PC-9 (cell line): ENCODE measurements at places on chromosomes 2 and 18. TPM values are rescaled to one million over a fixed set of nuclear protein-coding genes. Genes with fewer than 3 reads are reported as not detected.

DNA sequence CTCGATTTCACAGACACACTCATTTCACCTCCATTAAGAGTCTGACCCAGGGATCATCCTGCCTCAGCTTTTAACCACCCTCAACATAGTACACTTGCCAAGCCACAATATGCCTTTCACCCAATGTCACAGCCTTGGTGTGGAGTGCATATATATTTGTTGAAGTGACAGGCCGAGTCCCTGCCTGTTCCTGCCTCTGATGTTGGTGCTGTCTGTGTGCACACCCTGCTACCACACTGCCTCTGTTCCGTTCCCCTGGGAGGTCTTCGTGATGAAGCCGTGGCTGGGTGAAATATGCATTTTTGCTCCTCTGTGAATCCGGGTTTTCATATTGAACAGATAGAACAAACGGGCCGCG lies 90.3 kb downstream of the RNF144A start:
- no peak for DNase-seq
- H3K27ac ChIP-seq = no peak overlapping the region
- no peaks in the 10 kb centered on the region for H3K27me3 ChIP-seq

GRCh38 chr2:191629976-191630712 lies 47.8 kb upstream of the NABP1 start:
- peaks cover 70% of the 10 kb centered on the region for H3K4me1 ChIP-seq
- H3K36me3 ChIP-seq = no peaks in the 10 kb centered on the region
- no peak overlapping the region for H3K27ac ChIP-seq
- DNase-seq = no peak
- H3K27me3 ChIP-seq = no peaks in the 10 kb centered on the region

DNA sequence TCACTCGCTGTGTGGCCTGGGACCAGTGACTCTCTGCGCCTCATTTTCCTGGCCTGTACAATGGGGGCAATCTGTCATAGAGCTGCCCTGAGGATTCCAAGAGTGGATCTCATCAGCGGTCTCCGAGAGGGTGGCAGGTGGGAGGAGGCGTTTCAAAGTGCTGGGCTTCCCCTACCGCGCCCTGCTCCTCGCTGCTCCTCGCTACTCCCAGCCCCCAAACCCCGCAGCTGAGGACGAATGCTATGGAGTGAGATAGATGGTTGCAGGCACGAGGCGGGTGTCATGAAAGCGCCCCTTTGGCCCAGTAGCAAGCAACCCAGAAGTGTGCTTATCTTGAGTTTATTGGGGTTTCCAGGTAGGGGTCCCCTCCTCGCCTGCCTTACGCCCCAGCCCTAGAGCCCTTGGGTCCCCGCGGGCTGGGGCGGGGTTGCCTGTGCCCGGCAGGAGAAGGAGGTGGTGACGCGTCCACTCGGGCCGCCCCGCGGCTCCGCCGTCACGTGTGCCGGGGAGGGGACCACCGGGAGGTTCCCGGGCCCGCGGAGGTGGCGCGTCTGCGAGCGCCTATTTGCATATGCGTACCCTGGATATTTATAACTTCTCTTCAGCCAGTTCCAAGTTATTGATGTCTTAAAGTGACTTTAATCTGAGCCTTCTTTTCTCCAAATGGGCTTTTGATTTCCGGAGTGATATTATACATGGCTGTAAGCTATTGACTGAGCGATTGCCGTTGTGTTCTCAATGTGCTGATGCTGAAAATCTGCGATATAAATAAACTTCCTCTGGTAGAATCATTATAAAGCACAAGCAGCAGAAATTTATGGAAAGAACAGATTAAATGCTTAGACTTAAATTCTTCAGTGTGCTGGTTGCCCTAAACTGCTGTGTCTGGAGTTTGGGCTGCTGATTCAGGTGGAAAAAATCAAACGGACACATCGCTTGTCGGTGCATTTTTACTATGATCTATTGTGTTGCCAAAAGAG lies 263.7 kb downstream of the ATAD2B start:
- no peak overlapping the region for H3K27ac ChIP-seq
- no peak for DNase-seq
- no peaks in the 10 kb centered on the region for H3K27me3 ChIP-seq
- H3K36me3 ChIP-seq = no peaks in the 10 kb centered on the region

DNA sequence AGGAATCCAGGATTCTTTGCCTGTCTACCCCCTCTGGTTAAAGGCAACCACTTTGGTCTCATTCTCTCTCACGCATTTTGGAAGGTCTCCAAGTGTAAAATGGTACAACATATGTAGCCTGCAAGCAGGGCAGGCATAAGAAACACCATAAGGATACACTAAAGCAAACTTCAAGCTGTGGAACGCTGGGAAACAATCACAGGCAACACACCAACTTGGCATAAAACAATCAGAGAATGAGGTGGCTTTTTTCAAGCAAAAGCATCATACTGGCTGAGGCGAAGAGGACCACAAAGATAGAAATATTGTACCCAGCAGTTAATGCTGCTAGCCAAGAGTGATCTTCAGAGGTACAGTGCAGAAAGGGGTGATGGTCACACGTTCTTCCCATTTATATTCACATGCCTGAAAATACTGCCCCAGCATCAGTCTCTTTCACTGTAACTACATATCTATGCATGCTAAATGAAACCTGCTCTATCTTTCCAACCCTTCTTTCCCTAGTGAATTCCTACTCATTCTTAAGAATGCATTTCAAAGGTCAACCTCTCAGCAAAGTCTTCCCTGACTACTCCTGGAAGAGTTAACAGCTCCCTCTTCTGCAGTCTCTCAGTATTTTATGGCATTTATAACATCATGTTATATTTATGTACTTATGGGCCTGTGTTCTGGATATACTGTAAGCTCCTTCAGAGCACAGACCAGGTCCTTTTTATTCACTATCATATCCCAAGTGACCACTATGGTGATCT lies 71.9 kb upstream of the GALNT5 start:
- no peaks in the 10 kb centered on the region for H3K36me3 ChIP-seq
- no peak overlapping the region for H3K27ac ChIP-seq
- H3K4me1 ChIP-seq = no peaks in the 10 kb centered on the region; the same call in 1 of the 2 replicates
- H3K4me3 ChIP-seq = no peak overlapping the region

GRCh38 chr2:137173463-137173862 lies 408.1 kb downstream of the THSD7B start:
- H3K36me3 ChIP-seq = no peaks in the 10 kb centered on the region
- no peaks in the 10 kb centered on the region for H3K4me1 ChIP-seq
- no peaks in the 10 kb centered on the region for H3K27me3 ChIP-seq
- no peak for DNase-seq

Gene GNLY
- not detected in 2 replicates for total RNA-seq

Gene TCF7L1
- total RNA-seq = 2.3 and 2.8 TPM in 2 replicates
